ENCODE measurements at places on chromosomes 12 and 14. TPM values are rescaled to one million over a fixed set of nuclear protein-coding genes. Genes with fewer than 3 reads are reported as not detected.

DNA sequence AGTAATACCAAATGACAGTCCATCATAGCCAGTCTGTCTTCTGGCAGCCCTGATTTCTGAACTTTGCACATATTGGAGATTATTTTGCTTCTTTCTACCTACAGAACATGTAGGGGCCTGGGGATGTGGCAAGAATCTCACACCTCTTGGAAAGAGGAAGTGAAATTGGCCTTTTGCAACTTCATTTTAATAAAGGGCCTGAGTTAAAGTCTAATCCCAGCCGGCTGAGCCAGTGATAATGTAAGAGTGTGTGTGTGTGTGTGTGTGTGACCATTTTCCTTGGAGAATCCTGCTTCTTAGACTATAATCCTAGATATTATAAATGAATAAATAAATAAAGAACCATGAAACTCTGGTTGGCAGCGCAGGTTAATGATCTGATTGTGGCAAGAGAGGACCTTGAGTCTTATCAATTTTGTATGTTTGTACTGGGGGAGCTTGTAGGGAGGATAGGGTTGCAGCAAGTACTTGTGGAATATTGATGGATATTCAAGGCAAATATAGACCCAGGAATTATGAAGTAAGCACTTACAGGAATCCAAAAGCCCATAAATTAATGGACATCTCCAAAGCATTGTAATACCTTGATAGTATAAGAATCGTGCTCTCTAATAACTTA, 233.2 kb upstream of the AMIGO2 start:
- DNase-seq = no peak

DNA sequence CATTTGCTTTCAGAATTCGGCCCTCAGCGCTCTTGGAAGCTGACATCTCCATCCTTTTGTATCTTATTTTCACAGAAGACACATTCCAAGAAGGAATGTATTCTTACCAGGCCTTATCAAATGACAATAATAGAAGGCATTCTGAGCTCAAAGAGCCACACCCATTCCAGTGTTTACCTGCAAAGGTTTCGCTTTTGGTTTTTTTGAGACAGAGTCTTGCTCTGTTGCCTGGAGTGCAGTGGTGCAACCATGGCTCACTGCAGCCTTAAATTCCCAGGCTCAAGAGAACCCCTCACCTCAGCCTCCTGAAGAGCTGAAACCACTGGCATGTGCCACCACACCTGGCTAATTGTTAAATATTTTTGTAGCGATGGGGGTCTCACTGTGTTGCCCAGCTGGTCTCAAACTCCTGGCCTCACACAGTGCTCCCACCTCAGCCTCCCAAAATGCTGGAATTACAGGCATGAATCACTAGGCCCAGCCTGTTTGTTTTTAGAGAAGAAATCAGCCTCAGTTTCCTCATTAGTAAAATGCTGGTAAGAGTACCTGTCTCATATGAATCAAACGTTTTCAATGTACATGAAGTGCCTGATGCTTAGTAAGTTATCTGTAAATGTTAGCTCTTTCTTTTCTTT, 69.2 kb downstream of the SLC6A12 start:
- no peak for DNase-seq

P2RX2 gene
- polyA plus RNA-seq = not detected

DNA sequence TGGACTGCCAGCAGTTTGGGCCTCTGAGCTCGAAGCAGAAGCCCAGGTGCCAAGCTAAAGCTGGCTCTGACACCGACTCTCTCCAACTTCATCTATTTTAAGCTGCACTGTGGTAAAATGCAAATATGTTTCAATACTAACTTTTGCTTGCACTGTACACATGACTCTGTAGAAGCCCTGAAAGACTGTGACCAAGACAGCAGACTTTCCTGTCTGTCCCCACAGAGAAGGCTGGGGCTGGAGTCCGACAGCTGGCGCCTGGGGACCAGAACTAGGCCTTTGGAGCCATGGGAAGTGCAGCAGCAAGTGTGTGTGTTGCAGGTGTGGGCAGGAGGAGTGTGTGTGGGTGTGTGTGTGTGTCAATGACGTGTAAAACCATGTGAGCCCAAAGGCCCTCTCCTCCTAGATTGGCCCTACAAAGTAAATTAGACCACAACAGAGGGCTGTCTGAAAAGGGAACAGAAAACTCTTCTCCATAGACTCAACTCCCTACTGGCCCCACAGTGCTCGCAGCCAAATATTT, 16.4 kb upstream of the RAB35 start:
- no peak for DNase-seq

NKX2-8 gene
- polyA plus RNA-seq = not detected

- no peak for DNase-seq
These were observed 36.2 kb downstream of the SYNE3 start for GRCh38 chr14:95480109-95480886.

TAS2R10 gene
- polyA plus RNA-seq = not detected

CLEC1B gene
- polyA plus RNA-seq = not detected

KRT5 gene
- not detected for polyA plus RNA-seq

DNA sequence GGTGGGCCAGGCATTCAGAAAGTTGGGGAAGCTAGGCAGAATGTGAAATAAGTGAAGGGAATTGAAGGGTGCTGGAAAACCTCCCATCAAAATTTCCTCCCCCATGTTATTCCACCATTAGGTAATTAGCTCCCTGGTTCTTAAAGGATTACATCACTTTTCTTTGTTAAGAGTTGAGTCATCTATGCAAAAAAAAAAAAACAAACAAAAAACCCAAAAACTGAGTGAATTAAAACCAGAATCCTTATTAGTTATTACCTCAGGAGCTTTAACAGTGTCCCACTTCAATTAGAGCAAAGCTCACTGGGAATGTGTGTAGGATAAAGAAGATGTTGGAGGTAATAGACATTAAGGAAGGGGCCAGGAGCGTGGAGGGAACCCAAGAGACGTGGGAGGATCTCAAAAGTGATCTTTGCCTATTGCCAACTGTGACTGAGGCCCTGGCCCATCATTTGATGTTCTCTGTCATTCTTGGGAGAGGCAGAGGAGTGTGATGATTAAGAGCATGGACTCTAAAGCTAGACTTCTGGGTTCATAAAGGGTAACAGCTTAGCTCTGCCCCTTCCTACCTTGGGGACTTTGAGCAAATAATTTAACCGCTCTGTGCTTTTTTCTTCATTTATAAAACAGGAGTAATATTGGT, 364.7 kb downstream of the APAF1 start:
- DNase-seq = no peak

DNA sequence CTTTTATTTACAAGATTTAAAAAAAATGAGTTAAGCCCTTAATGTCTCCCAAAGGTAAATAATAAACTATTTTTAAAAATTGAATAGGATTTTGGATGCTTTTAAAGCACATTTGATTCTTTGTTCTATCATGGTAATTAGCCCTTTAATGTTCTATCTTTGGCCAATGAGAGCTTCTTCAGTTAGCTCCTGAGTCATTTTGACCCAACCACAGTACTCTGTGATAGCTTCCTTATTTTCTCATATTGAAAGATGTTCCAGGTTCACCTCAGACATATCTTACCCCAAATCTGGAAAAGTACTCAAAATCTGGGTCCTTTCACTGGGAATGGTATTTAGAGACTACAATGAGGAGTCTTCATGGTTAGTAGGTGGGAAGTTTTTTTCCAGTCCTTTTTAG, 98.0 kb downstream of the MYRFL start:
- no peak for DNase-seq

DNA sequence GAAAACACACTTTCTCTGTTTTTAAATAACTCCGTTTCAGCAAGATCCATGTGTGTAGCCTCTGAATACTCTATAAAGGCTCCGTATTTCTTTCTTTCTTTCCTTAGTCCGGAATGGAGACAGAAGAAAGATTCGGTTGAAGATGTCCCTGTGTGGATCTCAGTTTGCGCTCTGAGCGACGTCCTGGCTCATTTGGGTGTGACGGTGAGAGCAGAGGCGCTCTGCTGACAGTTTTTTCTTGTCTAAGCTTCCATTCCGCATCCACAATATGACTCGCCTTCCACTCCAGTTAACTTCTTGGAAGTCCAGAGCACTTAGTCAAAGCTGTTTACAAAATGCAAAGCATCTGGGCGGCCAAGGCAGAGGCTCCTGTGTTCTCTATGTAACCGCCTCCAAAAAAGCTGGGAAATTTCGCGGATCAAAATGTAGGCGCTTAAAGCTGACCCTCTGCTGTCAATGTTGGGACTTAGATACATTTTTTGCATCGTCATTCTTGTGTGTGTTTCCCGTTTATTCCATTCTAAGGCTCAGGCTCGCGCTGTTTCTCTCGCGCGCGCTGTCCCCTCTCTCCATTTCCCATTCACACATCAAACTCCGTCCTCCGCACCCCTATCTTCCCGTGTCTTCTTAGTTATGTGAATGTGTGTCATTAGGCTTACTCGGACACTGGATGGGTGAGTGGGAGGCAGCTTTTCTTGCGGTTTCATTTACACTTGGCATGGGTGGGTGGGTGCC, 880 bp upstream of the FLRT2 start:
- no peak for DNase-seq

GRCh38 chr14:99260587-99261551, 11.1 kb downstream of the BCL11B start:
- DNase-seq = peak; percentile 82

NUAK1 gene
- polyA plus RNA-seq = not detected

DNA sequence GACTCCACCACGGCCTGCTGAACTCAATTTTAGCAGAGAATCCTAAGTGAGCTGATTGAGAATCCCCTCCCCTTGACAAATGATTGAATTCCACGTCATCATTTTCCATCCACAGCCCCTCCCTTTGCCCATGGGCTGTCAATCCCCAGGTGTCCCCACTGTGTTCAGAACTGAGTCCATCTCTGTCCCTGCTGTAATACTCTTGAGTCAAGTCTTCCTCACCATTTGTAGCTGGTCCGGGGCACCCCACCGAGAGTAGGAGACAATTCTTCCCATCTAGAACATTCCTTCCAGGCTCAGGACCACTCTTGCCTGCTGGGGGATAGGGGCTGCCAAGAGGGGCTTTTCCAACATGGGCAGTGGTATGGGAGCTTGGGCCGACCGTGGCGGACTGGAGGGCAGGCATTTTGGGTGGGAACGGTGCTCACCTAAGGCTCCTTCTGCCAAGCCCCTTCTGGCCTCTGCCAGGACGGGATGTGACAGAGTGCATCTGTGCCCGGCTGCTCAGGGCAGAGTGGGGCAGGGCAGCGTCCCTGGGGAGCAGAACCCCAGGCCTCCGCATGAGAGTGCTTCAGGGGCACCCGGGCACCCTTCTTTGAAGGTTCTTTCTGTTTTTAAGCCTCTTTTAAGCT, 218.1 kb upstream of the RTL1 start:
- no peak for DNase-seq

- DNase-seq = no peak
These were observed 38.9 kb downstream of the SFSWAP start for GRCh38 chr12:131749618-131750315.

DNA sequence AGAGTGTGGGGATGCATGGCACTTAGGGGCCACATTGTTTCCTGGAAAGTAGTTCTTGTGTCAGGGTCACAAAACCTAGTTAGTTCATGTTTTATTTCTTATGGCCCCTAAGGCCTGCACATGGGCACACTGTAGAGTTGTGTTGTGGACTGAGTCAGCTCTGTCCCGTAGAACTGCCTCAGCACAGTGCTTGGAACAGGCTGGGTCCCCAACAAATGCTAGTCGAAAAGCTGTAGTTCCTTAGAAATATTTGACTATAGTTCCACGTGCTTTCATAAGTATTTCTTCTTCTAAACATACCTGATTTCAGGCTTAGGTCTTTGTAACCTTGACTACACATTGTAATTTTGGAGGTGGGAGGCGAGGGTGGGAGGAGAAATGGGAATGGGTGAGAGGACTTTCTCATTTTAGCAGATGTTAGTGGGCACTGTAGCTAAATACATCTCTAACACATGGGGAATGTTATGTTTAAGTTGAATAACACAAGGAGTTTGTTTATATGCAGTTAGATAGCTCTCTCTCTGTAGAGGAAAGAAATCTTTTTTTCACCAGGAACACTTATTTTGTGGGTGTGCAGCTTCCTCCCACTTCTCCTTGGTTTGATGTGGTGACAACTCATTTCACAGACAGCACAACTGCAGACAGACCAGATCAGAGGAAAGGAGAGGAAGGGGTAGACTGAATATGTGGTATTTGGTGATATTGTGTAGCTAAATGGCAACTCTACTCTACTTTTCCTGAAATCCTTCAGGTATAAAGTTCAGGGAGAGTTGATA, 39.5 kb upstream of the DACT1 start:
- DNase-seq = no peak

DNA sequence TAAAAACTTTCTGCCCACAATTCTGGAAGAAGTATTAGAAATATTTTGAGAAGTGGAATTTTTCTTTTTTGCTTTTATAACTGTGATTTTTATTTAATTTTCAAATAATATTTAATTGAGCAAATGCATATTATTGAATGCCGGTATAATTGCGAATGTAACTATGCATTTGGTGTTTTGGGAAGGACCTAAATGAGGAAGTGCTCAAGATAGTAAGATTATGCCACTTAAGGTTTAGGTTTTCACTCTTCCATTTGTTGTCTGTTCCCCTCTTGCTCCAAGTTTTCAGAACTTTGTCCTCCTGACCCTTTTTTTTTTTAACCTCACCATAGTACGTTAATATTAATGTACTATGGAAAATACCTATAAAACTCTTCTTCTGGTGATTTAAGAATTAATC, 85.8 kb downstream of the KIAA0586 start:
- no peak for DNase-seq

CDCA3 gene
- polyA plus RNA-seq = 0.94 TPM

C12orf54 gene
- polyA plus RNA-seq = not detected

DNA sequence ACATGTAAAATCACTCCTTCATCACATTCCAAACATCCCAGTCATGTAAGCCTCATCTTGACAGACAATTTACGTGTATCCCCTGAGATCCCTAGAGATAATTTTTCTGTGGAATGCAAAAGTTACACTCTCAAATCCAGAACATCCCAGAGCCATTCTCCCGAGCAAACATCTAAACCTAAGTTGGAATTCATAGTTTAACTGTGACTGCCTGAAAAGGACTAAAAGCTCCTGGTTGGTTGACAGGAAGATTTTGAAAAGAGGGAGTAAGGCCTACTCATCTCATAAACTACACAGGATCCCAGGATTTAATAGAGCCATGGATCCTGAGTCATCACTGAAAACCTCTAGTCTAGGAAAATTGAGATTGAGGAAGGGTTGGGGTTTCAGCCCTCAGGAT, 123.6 kb downstream of the SCN8A start:
- DNase-seq = no peak

DNA sequence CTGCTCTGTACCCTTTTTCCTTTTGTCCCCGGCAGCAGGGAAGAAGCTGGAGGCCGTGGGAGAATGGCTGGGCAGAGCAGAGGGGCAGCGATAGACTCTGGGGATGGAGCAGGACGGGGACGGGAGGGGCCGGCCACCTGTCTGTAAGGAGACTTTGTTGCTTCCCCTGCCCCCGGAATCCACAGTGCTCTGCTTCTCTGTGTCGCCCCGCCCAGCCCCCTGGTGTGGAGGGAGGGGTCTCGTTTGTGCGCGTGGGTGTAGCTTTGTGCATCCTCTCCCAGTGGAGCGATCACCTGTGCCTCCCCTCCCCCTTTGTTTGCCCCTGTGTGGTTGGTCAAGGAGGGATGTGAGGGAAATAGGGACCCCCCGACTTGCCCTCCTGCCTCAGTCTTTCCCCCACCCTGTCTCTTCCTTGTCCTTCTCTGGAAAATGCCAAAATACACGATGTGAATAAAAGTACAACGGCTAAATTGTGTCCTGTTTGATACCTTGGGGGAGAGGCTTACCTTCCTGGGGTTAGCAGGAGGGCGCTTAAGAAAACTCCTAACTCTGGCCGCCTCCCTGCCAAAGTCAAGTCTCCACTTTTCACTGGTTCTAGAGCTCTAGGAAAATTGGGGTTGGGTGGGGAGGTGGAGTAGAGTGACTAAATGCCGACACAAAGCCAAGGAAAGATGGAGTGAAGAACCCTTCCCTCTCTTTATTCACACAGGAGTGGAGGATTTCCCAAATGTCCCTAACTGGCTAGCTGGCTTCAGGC, 990 bp upstream of the TPI1 start:
- DNase-seq = no peak
